NCI-H1417 treated with DMSO at 0.1 percent for 48 hours (cell line): ENCODE measurements at places on chromosomes 11 and 22.

DNA sequence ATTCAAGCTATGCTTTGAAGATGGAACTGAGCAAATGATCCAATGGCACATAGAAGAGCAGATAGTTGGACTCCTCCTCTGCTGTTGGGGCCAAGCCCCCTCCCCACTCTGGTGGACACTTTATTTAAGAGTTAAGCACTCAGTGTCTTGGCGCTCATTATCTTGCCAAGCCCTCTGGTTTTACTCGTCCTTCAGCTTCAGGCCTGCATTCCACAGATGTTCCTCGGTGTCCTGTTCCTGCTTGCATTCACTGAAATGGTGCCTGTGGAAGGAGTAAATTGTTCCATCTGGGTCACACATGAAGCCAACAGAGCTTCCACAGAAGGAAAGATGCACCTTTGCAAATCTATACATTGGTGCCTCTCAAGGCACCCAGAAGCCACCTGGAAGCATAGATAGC is 26.1 kb downstream of the MAML2 start:
- DNase-seq = no peak

- DNase-seq = no peak
Observed at GRCh38 chr11:86588566-86589090, 83.8 kb downstream of the ME3 start.

GRCh38 chr22:36638747-36639146 is 64.8 kb downstream of the CACNG2 start:
- DNase-seq = no peak

- no peak for DNase-seq
Observed at GRCh38 chr11:47183031-47183856, 3.0 kb downstream of the PACSIN3 start.

GRCh38 chr11:103491777-103492176 is 382.6 kb downstream of the DYNC2H1 start:
- DNase-seq = no peak

DNA sequence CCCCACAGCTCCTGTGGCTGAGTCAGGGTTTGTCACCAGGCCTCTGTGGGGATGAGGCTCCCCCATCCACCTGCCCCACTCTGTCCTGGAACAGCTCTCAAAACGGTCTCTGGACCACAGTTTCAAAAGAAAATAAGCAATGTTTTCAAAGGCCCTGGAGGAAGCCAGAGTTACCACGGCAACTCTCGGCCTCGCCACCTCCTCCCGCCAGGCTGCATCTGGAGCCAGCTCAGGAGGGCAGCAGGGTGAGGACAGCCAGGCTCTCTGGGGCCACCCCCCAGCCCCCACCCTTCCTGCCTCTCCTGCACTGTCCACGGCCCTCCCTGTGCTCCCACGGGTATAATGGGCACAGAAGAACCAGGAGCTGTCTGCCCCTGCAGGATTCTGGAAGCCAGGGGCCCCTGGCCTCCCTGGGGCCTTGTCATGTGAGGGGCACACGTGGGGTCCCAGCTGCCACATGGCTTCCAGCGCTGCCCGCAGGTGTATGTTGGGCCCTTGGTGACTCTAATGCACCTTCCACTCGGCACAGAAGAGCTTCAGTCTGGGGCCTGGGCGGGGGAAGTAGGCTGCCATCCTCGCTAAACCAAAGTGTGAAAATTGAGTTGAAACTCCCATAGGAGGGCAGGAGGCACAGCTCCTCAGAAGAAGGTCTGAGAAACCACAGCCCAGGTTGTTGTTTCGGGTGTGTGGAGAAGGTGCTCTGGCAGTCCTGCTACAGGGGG is 10.3 kb downstream of the CD81 start:
- no peak for DNase-seq
